ENCODE measurements at places on chromosomes 6 and 20.

- no peak for DNase-seq
Observed at GRCh38 chr6:119802464-119802863, 452.9 kb upstream of the MAN1A1 start.

DNA sequence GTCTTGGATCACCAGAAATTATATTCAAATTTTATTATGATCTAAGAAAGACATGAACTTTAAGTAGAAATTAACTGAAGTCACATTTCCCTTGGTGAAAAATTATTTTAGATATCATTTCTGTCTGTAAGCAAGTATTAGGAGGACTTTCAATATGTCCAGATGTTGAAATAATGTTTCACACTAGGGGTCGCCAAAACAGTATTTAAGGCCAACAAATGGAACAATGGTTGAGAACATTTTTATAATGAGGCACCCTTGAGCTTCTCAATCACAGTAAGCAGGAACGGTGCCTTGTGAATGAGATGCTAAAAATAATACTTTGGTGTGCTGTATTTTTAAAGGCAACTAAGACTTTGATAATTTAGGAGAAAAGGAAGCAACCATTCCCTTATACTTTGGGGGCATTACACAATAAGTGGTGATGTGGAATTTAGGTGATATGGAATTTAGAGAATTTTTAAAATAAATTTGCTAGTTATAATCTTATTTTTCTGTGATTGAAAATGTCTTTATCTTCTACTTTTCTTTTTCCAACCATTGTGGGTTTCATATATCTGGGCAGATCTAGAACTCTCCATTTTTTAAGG is 9.6 kb upstream of the SF3B5 start:
- no peak for DNase-seq

- DNase-seq: no peak
Observed at GRCh38 chr6:170471491-170471890, 81.6 kb downstream of the PSMB1 start.

GRCh38 chr6:15513131-15513771 is 149.6 kb downstream of the DTNBP1 start:
- no peak for DNase-seq

- DNase-seq: no peak
Observed at GRCh38 chr6:142700671-142701312, 244.2 kb downstream of the HIVEP2 start.
